ENCODE measurements at places on chromosomes 7 and 10. TPM values are rescaled to one million over a fixed set of nuclear protein-coding genes. Genes with fewer than 3 reads are reported as not detected.

PRPS1L1 gene
- not detected for total RNA-seq

TMEM229A gene
- total RNA-seq = 1.9 TPM

MSMB gene
- total RNA-seq = not detected

CCDC146 gene
- total RNA-seq = 27.0 TPM

HOXA3 gene
- total RNA-seq = not detected

CPXM2 gene
- 27.7 TPM for total RNA-seq

DLG5 gene
- total RNA-seq = 45.0 TPM

VSTM4 gene
- total RNA-seq = 30.1 TPM

UTF1 gene
- not detected for total RNA-seq

MACC1 gene
- total RNA-seq = 4.3 TPM

GPR146 gene
- total RNA-seq = 9.5 TPM

RPP38 gene
- total RNA-seq = 11.1 TPM

CLRN3 gene
- not detected for total RNA-seq

Measured in camera-type eye (tissue), 1 donor.